LoVo (cell line): ENCODE measurements at places on chromosomes 4 and X.

GRCh38 chr4:121199742-121200561 lies 35.8 kb upstream of the TNIP3 start:
- no peak for DNase-seq

GRCh38 chrX:81082649-81083048 lies 119.1 kb downstream of the HMGN5 start:
- DNase-seq = no peak

DNA sequence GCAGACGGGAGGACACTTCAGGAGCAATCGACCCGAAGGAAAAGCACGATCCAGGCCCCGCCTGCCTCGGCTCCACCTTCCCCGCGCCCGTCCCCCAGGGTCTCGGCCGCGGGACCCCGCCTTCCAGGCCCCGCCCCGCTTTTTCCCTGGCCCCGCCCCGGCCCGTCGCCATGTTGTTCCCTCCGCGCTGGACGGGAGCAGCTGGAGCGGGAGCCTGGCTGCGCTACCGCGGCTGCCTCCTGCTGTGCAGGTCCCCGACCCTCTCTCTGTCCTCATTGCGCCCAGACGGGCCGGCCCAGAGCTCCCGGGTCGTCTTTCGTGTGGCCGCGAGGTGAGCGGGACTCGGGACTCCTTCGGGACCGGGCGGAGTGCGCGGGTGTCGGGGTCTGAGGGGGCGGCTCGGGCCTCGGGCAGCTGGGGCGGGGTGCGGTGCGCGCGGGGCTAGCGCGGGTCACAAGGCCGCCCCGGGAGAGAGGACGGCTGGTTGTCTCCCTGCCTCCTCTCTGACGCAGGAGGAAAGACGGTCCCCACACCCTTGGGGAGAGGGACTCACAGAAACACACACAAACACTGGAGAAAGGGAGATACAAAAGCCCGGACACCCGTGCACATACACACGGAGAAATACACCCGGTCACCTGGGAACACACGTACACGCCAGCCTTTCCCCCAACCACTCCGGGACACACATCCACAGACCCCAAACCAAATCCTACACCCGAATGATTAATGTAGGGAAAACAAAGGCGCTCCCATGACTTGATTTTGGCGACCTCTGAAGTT lies at the start of gene RAB9A:
Gene RAB9A (plus strand): TSS at position 171 of the 783 bp plus-strand sequence. CDS start 19,619 bp downstream, outside the sequence.
- DNase-seq = peak; percentile 74

- no peak for DNase-seq
These were observed 259.0 kb upstream of the PCDH7 start for GRCh38 chr4:30461218-30461617.

- DNase-seq = no peak
These were observed 11.0 kb upstream of the ADGRG2 start for GRCh38 chrX:19133231-19133630.

GRCh38 chrX:68199062-68199848 lies 234.0 kb downstream of the OPHN1 start:
- DNase-seq = no peak

DNA sequence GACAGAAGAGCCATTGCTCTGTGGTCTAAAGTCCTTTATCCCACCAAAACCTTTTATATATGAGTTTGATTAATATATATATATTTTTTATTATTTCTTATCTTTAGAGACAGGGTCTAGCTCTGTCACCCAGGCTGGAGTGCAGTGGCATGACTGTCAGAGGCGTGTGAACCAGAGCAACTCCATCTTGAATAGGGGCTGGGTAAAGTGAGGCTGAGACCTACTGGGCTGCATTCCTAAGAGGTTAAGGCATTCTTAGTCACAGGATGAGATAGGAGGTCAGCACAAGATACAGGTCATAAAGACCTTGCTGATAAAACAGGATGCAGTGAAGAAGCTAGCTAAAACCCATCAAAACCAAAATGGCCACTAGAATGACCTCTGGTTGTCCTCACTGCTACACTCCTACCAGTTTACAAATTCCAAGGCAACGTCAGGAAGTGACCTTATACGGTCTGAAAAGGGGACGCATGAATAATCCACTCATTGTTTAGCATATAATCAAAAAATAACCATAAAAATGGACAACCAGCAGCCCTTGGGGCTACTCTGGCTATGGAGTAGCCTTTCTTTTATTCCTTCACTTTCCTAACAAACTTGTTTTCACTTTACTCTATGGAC lies 10.5 kb downstream of the TBCK start:
- DNase-seq = no peak

DNA sequence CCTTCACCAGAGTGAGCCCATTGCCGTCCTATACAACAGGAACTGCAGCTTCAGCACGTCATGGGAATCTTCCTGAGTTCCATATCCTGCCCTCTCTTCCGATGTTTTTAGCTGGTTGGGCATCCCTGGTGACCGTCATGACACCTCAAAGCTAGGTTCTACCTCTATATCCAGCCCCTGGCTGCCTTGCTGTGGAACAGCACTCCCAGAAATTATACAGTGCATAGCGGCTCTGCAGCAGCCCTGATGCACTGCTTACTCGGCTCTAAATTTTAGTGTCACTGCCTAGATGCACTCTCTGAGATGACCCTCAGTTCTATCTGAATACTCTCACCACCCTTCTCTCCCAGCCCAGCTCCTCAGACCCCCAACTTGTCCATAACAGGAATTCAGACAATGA lies 44.3 kb downstream of the ARHGEF38 start:
- DNase-seq = no peak

DNA sequence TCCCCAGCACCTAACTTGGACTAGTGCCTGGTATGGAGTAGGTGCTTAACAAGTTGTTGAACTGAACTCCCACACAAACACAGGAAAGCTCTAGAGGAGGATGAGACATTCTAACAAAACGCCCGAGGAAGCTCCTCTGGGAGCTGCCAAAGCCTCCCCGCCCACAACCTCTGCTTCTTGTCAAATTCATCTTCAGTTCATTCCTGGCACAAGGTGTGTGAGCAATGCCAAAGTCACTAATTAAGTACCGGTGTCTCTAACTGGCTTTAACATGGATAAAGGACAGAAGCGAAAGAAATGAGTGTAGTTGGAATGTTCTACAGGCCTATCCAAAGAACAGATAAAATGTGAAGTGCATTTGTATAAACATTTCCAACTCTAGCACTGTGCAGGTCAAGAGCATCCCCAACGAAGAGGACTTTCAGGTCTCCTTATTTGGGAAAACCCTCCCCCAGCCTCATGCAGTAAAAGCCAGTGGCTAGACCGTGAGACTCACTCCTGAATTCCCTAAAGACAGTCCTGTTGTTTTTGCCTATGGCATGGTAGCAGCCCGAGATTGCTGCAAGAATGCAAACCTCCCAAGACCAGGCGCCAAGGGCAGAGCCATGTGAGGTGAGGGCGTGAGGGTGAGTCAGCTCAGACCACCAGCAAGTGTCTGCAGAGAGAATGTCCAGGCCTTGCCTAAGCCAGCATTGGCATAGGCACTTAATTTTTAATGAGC lies 72.2 kb upstream of the KLF3 start:
- DNase-seq = no peak

- DNase-seq = no peak
These were observed 46.1 kb upstream of the CENPE start for GRCh38 chr4:103244251-103244650.

DNA sequence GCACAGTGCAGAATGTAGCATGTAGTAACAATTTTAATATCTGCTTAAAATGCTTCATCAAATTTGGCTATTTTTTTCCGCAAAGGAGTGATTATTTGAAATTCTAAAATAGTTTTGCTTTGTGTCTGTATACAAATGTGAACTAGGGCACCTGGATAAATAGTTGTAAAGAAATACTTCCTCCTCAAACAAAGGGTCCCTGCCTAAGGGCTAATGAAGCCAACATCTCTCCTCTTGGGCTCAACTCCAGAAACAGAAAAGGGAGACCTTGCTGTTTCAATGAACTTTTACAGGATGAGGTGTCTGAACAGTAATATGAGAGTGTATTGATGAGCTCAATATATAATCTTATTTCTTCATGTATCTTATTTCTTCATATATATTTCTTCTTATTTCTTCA lies 30.8 kb upstream of the SCOC start:
- DNase-seq = no peak

DNA sequence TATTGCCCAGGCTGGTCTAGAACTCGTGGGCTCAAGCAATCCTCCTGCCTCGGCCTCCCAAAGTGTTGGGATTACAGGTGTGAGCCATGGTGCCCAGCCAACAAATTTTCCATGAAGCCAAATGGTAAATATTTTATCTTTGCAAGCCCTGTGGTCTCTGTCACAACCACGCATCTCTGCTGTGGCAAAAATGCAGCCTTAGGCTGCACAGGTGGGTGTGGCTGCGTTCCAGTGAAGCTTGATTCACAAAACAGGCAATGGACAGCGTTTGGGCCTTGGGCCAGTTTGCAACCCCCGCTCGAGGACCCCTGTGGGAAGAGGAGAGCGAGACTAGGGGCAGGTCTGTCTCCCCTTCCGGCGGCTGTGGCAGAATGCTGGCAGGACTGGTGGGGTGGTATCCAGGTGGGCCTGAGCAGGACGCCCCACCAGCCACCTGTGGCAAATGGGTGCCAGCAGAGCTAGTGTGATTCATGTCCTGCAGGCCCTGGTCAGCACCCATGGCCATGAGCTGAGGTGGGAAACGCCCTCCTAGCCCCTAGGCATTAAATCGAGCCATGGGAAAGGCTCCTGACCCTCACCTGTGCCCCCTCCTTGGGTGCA lies 19.7 kb downstream of the HTRA3 start:
- DNase-seq = no peak

DNA sequence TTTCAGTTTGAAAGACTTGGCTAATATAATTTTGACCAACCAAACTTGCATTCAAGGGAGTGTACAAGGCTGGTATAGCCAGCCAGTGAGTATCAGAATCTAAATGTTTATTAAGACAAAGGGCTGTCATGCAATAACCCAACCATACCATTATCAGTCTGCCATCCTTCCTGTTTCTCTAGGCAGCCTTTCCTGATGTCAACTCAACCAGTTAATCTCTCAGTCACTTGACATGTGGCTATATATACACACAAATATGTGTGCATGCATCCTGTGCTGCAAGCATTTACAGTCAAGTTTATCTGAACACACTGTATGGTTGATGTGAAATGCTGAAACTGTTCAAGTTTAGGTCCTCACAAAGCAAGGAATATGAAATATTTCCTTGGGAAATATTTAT lies 17.2 kb downstream of the BTK start:
- no peak for DNase-seq

- DNase-seq = no peak
These were observed 51.5 kb downstream of the STARD8 start for GRCh38 chrX:68698942-68699341.

DNA sequence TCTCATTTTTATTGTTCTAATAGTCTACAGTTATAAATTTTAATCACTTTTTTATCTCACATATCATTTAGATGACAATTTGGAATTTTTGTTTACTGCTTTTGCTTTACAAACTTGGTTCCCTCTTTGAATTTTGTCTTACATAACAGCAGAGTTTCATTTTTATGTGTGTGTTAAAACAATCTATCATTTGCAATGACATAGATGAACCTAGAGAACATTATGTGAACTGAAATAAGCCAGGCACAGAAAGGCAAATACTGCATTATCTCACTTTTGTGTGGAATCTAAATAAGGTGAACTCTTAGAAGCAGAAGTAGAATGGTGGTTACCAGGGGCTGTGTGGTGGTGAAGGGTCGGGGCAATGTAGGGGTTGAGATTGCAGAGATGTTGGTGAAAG lies 170.7 kb downstream of the GASK1B start:
- no peak for DNase-seq

GRCh38 chr4:154731756-154732155 lies 12.0 kb upstream of the LRAT start:
- no peak for DNase-seq

GRCh38 chr4:185213877-185214276 lies 4.5 kb downstream of the SNX25 start:
- DNase-seq = no peak

DNA sequence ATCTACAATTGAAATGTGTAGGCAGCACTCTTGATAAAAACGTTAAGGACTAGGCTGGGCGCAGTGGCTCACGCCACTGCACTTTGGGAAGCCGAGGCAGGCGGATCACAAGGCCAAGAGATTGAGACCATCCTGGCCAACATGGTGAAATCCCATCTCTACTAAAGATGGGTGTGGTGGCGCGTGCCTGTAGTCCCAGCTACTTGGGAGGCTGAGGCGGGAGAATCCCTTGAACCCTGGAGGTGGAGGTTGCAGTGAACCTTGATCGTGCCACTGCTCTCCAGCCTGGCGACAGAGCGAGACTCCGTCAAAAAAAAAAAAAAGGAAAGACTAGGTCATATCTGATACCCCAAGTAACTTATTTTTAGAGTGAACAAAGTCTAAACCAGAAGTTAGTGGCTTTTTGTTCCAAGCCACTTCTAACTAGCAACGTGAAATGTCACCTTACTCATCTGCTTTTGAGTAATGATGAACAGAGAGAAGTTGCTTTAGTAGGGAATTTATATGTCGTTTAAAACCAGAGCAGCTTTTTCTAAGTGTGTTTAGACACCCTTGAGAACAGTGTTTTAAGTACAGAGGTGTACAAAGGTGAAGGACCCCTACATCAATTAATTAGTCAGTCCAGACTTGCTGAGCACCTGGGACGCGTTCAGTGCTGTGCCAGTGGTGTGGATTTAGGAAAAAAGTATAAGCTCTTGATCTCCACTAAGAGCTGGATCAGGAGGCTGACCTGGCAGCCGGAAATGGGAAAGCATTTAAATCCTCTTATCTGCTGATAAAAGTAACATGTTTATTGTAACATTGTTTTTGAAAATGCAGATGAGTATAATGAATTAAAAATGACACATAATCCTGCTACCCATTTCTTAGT lies 23.5 kb downstream of the SPRY1 start:
- DNase-seq = no peak

DNA sequence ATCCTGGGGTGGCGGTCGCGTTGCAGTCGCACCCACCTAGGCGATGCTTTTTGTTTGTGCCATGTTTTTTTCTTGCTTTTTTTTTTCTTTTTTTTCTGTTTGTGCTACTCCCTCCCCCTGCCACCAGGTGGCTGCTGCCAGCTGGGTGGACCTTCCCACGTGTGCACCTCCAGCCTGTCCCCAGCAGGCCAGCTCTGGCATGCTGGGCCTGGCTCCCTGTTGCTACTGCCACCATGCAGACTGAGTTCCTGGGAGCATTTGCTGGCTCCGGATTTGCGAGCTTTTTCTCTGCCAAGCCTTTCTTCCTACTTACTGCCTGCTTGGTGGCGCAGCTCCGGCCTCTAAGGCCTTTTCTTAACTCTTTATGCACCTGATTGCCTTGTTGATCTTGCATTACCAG lies 161.2 kb upstream of the WDFY3 start:
- DNase-seq = peak; percentile 25

- DNase-seq = peak; percentile 13
These were observed 58.2 kb upstream of the ZNF157 start for GRCh38 chrX:47311932-47312774.
